ENCODE measurements at places on chromosomes 2 and 18.

DNA sequence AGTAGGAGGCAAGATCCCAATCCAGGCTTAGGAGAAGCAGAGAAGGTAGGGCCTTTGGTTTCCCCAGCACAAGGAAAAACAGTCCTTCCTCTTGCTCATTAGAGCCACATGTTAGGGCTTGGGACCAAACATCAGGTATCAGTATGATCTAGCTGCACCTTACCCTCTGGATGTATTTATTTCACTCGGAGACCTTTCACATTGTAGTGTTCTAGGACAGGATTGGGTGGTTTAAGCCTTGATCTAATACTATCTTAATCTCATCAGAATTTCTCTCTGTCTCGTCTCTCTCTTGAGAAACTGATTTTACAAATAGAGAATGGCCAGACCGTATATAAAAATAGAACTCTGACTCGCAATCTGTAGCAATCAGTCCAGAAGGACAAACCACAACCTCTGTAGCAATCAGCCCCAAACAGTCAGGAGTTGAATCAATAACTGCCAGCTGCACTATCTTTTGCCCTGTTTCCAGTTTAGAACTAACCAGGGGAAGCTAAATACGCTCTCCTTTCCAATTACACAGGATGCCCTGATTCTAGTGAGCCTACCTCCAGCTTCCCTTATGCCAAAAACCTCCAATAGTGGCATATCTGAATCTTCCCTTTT, 207.1 kb downstream of the TDRD15 start:
- DNase-seq = no peak

DNA sequence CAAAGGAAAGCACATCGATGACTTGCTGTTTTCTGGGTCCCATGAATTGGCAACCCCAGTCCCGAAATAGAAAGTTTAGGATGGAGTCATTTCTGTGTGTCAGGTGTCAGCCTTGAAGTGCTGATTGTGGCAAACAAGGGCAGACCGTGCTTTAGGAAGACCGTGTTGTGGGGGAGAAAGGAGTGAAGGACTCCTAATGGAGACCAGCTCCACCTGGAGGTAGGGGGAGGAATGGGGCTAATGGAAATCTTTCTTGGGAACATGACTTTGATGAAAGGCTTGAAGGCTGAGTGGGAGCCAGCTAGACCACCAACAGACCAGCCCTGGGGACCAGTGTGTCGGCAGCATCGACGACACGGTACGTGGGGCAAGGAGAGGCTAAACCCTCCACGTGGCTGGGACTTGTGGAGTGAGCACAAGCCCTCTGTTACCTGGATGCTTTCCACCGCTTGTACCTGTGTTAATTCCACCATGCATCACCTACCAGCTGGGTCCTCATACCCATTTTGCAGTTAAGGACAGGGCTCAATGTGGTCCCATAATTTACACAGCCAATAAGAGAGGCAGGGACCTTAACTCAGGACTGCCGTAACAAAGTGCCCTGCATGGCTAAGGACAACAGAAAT, 104.2 kb downstream of the SH3BP4 start:
- no peak for DNase-seq

GRCh38 chr2:70141902-70142589, 48.8 kb downstream of the C2orf42 start:
- no peak for DNase-seq

DNA sequence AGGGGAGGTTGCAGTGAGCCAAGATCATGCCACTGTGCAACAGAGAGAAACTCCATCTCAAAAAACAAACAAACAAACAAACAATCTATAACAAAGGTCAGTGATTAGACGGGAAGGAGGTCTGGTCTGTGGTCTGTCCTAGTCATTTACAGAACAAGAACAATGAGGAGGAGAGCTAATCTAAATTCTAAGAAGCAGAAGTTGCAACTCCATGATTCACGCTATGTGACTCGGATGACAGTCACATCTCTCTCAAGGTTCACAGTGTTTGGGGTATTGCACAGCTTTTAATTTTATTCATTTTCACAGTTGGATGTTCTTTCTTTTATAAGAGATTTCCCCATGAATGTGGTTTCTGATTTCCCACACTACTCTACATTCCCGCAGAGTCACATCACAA, 218.7 kb upstream of the PIEZO2 start:
- DNase-seq = no peak

GRCh38 chr2:3597567-3597966, 2.7 kb downstream of the COLEC11 start:
- no peak for DNase-seq

DNA sequence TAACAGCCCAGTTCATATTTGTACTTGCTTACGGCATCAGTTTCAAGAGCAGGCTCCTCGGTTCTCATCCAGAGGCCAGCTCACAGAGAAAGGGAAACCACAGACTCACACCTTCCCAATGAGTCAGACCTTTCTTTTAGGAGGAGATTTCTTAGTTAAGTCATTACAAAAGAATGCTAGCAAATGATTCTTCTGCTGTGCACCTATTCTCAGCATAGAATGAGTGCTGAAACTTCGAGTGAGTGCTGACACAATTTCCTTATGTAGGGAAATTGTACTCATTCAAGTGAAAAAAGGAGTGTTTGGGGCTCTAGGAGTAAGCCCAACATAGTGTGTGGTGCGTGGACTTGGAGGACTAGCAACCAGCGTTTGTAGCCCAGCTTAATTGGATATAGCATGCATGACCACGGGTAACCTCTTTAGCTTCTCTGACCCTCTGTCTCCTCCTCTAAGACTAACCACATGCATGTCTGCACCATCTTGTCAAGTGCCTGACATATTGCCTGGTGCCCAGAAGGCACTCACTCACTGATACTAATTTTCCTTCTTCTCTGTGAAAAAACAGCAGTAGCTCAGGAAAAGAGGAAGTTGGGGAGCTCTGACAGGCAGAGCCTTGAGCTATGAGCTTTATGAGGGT, 87.0 kb downstream of the ALPK2 start:
- DNase-seq = no peak

DNA sequence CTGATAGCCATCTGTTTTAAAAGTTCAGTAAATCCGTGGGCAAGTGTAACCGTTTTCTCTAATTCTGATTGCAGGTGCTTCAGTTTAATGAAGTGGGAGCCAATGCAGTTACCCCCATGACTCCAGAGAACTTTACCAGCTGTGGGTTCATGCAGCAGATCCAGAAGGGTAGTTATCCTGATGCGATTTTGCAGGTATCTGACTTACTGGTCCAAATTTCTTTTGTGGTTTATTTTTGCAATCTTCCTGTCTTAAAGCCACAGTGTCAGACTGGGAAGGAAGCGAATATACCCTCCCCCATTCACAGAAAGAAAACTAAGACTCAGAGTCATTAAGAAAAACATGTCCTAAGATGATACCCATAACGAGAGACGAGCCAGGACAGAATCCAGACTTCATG, 7.7 kb downstream of the SERPINB2 start:
- no peak for DNase-seq

DNA sequence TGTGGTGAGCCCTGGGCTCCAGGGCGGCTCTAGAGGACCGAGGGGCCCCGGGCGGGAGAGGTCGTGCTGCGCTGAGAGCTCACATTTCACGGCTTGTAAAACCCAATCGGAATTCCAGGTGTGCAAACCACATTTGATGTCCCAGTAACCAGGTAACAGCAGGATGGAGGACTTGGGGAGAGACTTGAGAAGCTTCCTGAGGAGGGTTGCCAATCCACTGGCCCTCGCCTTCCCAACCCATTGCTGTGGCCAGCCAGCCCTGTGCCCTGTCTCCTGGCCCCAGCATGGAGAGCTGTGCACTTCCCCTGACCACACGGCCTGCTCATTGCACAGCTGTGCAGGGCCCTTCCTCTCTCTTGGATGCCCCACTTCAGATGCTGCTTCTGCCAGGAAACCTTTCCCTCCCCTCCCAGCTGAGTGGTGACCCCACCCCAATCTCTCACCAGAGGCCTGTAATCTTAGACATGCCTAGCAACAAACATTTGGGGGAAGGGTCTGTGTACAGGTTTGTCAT, 39.6 kb downstream of the ASB1 start:
- DNase-seq = peak; percentile 44

DNA sequence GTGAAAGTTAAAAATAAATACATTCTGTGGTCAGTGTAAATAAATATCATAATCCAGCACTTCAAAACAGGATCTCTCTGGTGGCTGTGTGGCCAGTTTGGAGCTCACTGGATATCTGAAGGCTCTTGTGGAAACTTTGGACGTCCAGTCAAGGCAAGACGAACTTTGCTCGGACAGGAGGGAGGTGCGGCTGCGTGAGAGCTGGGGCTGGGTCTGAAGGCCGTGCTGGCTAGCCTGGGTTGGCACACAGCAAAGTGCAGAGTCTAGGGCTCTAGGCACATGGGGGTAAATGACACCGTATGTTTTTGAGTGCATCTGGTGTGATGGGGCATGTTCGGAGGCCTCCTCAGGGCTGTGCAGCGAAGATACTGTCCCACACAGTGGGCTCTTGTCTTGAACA, 78.9 kb upstream of the TXNDC2 start:
- no peak for DNase-seq
